ENCODE measurements at places on chromosomes 11 and 22.

GRCh38 chr11:31355817-31356216, 13.7 kb downstream of the DCDC1 start:
- DNase-seq: no peak

DNA sequence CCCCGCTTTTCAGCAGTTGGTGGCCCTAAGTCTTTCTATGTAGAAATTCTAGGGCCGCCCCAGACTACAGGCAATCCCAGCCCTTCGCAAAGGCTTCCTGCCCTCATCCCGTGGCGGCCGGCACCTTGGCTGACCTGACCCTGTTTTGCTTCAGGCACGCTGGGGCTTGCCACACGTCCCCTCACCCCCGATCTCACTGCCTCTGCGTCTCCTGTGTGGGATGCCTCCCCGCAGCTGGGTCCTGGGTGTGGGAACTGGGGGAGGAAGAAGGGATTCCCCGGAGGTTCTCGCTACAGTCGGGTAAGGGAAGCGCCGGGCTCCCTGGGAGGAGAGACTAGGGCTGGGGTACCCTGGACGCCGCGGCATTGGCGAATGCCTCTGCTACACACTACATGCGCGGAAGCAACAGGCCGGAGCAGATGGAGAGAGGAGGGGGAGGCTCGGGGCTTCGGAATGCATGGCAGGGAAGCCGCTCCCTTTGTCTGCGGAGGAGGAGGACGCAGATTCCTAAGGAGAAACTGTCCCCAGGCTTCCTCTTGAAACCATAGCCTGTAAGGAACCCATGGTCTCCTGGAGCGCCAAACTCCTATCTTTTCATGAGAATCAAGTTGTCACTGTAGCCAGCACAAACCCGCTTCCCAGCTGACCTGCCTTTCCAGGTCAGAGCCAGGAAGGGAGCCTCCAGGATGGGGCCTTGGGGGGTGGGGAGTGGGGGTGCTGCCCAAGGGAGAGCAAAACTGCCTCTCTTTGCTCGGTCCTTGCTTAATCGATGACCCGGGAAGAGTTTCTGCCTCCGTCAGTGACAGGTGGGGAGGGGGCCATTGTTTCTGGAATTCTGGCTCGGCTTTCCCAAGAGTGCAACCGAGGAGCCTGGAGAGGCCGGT, 1.4 kb downstream of the DTX4 start:
- DNase-seq: peak; percentile 70

DNA sequence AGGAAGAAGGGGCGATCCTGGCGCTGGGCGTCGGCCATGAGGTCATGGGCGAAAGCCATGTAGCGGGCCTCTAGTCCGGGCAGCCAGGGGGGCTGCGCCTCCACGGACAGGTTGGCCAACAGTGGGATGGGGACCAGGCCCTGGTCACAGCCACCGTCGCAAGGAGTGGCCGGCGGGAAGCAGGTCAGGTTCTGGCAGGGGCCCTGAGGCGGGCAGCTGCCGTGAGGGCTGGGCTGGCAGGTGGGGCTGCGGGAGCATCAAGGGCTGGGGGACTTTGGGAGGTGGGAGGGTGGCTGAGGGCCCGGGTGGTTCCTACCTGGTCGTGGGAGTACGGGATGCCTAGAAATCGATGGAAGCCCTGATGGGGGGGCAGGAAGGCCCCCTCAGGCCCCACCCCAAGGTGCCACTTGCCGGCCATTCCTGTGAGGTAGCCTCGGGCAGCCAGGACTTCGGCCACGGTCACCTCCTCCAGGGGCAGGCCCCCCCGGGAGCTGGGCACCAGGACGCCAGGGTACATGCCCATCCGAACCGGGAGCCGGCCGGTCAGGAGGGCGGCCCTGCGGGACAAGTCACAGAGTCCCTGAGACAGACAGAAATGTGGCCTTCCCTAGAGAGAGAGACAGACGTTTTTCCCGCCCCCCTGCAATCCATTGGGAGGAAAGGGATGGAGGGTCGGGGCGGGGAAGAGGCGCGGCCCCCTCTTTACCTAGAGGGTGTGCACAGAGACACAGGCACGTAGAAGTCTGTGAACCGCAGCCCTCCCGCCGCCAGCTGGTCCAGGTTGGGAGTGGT, 906 bp downstream of the ARSA start:
- peak; percentile 48 for DNase-seq

GRCh38 chr11:37571246-37571645, 973.2 kb upstream of the RAG2 start:
- no peak for DNase-seq

- no peak for DNase-seq
These were observed 20.6 kb upstream of the PRDM10 start for GRCh38 chr11:130023204-130023603.

DNA sequence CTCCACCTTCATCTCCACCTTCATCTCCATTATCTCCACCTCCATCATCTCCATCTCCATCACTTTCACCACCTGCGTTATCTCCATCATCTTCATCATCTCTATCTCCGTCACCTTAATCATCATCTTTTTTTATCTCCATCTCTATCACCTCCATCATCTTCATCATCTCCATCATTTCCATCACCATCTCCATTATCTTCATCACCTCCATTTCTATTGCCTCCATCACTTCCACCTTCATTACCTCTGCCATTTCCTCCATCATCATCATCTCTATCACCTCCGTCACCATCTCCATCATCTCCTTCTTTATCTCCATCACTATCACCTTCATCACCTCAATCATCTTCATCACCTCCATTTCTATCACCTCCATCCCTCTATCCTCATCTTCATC, 573.5 kb downstream of the TBC1D22A start:
- DNase-seq: no peak
